ENCODE measurements at places on chromosomes 4 and X. TPM values are rescaled to one million over a fixed set of nuclear protein-coding genes. Genes with fewer than 3 reads are reported as not detected.

GRCh38 chrX:118503260-118504041 lies 7.8 kb downstream of the DOCK11 start:
- no peak for DNase-seq
- no peaks in the 10 kb centered on the region for H3K27me3 ChIP-seq
- H3K4me1 ChIP-seq = no peaks in the 10 kb centered on the region
- H3K4me3 ChIP-seq = no peak overlapping the region

DNA sequence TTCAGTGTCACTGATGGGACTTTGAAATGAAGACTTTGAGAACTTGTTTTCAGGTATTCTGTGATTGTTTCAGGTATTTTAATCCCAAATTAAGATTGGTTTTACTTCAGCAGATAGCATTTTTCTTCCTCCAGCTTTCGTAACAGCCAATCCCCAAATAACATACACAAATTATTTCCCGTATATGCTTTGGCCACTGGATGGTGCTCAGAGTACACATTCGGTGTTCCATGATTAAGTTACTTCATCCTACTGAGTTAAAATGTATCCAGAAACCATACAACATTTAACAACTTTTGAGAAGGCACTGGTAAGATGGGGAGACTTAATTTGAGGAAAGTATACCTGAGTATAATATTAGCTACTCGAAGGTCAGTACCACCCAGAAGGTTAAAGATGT lies 233.4 kb upstream of the FAM47A start:
- DNase-seq = no peak
- no peak overlapping the region for H3K4me3 ChIP-seq
- H3K36me3 ChIP-seq = no peaks in the 10 kb centered on the region
- H3K4me1 ChIP-seq = no peaks in the 10 kb centered on the region
- no peaks in the 10 kb centered on the region for H3K27me3 ChIP-seq

- H3K4me1 ChIP-seq = no peaks in the 10 kb centered on the region
- no peaks in the 10 kb centered on the region for H3K27me3 ChIP-seq
- no peaks in the 10 kb centered on the region for H3K36me3 ChIP-seq
Observed at GRCh38 chr4:153706519-153706918, 22.4 kb downstream of the TLR2 start.

DNA sequence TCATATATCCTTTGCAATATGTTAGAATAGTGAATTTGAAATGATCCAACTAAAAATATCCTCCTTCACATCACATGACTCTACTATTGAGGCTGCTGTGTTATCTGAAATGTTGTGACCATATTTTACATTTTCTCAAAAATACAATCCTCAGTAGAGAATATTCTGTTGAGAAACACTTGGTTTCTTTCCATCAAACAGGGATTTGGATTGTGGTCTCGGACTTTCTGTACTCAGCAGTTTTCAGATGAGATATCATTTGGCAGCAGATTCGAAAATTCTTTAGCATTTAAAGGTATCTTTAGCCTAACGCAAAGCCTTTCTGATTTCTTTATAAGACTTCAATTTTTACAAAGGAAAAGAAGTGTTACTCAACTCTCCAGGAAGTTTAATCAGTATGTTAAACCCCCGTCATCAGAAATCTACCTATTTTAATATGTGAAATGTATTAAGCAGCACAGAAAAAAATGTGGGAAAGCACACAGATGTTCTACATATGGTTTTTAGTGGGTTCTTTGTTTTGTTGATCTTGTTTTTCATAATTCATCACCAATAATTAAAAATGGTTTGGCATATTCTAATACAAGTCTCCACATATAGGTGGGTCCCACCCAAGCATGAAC lies 55.4 kb upstream of the ANXA3 start:
- H3K4me1 ChIP-seq = no peaks in the 10 kb centered on the region
- no peaks in the 10 kb centered on the region for H3K27me3 ChIP-seq
- H3K36me3 ChIP-seq = no peaks in the 10 kb centered on the region
- no peak overlapping the region for H3K27ac ChIP-seq
- no peak overlapping the region for H3K4me3 ChIP-seq
- DNase-seq = no peak

- no peak overlapping the region for H3K4me3 ChIP-seq
- H3K27ac ChIP-seq = no peak overlapping the region
- H3K4me1 ChIP-seq = no peaks in the 10 kb centered on the region
- no peak for DNase-seq
- no peaks in the 10 kb centered on the region for H3K36me3 ChIP-seq
Observed at GRCh38 chr4:26839534-26839951, 21.1 kb upstream of the STIM2 start.

The CENPVL2 gene
- not detected for total RNA-seq

The TLL1 gene
- 2.3 TPM for total RNA-seq

The NUDT11 gene
- total RNA-seq = not detected

Measured in upper lobe of left lung (tissue), 6 donors.